ENCODE measurements at places on chromosomes 16 and 17.

- no peak for DNase-seq
Measured at GRCh38 chr16:53611179-53611696, 92.4 kb downstream of the RPGRIP1L start.

DNA sequence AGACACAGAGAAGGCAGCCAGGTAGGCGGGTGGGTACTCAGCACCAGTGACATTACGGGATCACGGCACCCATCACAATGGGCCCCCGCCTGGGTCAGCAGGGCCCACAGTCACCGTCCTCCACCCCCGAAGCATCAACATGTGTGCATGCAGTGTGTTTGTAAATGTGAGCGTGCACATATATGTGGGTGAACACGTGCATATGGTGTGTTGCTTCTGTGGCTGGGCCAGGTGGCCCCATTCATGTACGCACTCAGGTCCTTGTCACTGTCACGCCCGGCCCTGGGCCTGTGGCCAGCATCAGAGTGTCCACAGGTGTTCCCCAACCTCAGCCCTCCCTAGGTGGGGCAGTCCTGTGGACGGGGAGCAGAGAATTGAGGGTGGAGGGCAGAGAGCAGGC is 37.1 kb downstream of the TNFRSF13B start:
- DNase-seq = no peak

DNA sequence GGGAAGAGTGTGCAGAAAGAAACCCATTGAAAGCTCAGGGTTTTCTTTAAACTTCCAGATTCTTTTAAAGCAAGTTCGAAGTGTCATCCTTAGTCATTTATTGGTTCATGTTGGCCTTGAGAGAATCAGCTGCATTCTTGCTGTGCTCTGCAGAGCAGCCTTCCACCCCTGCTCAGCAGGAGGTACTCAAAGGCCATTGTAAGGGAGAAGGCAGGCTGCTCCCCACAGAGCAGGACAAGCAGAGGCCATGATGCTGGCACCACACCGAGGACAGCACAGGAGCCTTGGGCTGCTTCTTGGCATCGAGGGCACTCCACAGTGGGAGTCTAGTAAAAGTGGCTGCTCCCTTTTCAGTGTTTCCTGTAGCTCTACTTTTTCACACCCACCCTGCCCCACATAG is 29.6 kb downstream of the NMT1 start:
- no peak for DNase-seq

- peak; percentile 90 for DNase-seq
Measured at GRCh38 chr16:17364319-17365210, 106.2 kb downstream of the XYLT1 start.

GRCh38 chr17:42853004-42853403 is 2.0 kb downstream of the AOC3 start:
- no peak for DNase-seq

DNA sequence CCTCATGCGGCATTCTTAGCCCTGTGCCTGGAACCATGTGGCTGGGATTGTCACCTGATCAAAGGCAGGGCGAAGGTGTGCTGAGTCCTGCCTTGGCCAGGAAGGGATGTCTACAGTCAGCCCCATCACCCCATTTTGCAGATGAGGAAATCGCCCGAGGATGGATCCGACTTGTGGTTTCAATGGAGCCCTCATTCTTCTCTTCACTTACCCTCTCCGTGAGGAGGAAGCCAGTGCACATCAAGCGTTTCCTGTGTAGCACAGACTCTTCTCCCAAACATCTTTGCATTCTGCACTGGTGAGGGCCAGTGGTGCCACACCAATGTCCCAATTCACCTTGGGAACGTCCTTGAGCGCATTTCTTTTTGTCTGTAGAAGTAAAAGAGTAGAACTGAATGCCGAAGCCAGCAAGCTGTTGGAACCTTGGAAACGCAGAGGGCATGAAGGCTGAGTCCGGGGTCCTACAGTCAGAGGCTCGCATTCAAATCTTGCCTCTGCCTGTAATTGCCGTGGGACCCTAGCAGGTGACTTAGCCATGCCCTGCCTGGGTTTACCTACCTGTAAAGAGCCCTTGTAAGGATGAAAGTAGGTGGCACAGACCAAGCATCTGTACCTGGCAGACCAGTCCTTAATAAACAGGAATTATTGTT is 85.4 kb downstream of the IRF8 start:
- no peak for DNase-seq

Measured in Jurkat, Clone E6-1 (cell line).